Naive thymus-derived CD4-positive, alpha-beta T cell (primary cell): ENCODE measurements at places on chromosomes 7 and 10. TPM values are rescaled to one million over a fixed set of nuclear protein-coding genes. Genes with fewer than 3 reads are reported as not detected.

VIM gene
- 1,002 TPM for total RNA-seq

ADAMTS14 gene
- total RNA-seq = 0.10 TPM in 2 replicates

BCCIP gene
- 45.8 TPM for total RNA-seq

TRPV5 gene
- total RNA-seq = not detected

IL6 gene
- total RNA-seq = 3.0 TPM

MICU1 gene
- total RNA-seq = 32.1 and 34.3 TPM in 2 replicates

HOXA3 gene
- total RNA-seq = 0.12 TPM

ADIRF gene
- not detected for total RNA-seq

GRCh38 chr10:45432700-45433472 lies 58.9 kb downstream of the ALOX5 start:
- no peak overlapping the region for H3K27ac ChIP-seq
- no peak for DNase-seq
- H3K4me1 ChIP-seq = peaks cover 10% of the 10 kb centered on the region
- no peaks in the 10 kb centered on the region for H3K36me3 ChIP-seq

GRCh38 chr10:63227207-63227895 lies 94.2 kb downstream of the NRBF2 start:
- H3K4me3 ChIP-seq = no peak overlapping the region
- peaks cover 23% of the 10 kb centered on the region for H3K4me1 ChIP-seq
- peak overlapping the region; percentile 80 for H3K27ac ChIP-seq
- peak; percentile 57 for DNase-seq

GRCh38 chr7:120273476-120273975 lies 551 bp downstream of the KCND2 start:
- no peak overlapping the region for H3K27ac ChIP-seq
- H3K4me3 ChIP-seq = no peak overlapping the region
- no peaks in the 10 kb centered on the region for H3K36me3 ChIP-seq
- no peaks in the 10 kb centered on the region for H3K4me1 ChIP-seq

GRCh38 chr10:62610649-62611229 lies 193.8 kb upstream of the ADO start:
- no peak overlapping the region for H3K27ac ChIP-seq
- DNase-seq = peak; percentile 74
- no peaks in the 10 kb centered on the region for H3K4me1 ChIP-seq
- no peaks in the 10 kb centered on the region for H3K36me3 ChIP-seq

GRCh38 chr7:130418306-130418705 lies 22.5 kb downstream of the CEP41 start:
- H3K27me3 ChIP-seq = no peaks in the 10 kb centered on the region
- peak overlapping the region; percentile 64 for H3K27ac ChIP-seq
- H3K4me1 ChIP-seq = peaks cover 84% of the 10 kb centered on the region
- no peak for DNase-seq

- peak overlapping the region; percentile 82 for H3K27ac ChIP-seq
- DNase-seq = peak; percentile 72
- peak overlapping the region; percentile 45 for H3K4me3 ChIP-seq
- no peaks in the 10 kb centered on the region for H3K27me3 ChIP-seq
Observed at GRCh38 chr10:88385601-88386203, 197.4 kb downstream of the RNLS start.

DNA sequence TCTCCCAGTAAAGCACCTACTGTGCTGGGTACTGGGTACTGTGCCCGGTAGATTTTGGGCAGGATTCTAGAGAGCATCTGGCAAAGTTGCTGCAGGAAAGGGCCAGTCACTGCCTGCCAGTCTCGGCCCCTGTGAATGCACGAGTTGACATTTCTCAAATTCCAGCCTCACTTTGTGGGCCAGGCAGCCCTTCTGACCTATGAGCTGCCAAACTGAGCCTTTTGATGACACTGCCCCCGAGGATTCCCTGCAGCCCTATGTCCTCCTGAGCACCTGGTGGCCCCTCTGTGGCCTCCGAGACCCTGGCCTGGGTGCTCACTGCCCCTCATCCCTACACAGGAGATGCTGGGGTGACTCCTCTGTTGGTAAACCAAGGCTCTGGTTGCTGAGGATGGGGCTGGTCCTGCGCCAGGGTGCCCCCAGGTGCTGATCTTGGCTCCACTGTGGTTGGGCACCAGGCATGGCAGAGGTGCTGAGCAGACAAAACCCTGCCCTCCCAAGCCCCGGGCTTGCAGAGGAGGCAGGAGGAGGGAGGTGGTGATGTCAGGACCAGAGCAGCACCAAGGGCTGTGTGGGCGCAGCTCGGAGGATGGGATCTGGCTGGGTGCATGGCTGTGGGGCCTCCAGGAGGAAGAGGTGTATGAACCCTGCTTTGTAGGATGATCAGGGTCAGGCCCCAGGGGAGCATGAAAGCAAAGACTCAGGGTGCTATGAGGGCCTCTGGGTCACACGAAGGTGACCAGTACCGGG lies 16.2 kb downstream of the LHPP start:
- H3K4me1 ChIP-seq = no peaks in the 10 kb centered on the region
- H3K27ac ChIP-seq = no peak overlapping the region
- no peaks in the 10 kb centered on the region for H3K27me3 ChIP-seq
- no peak for DNase-seq
- no peak overlapping the region for H3K4me3 ChIP-seq

GRCh38 chr10:69960606-69960987 lies 92.0 kb upstream of the MACROH2A2 start:
- no peak overlapping the region for H3K27ac ChIP-seq
- H3K4me1 ChIP-seq = no peaks in the 10 kb centered on the region
- no peaks in the 10 kb centered on the region for H3K36me3 ChIP-seq
- DNase-seq = no peak
- H3K4me3 ChIP-seq = no peak overlapping the region

GRCh38 chr7:110454713-110455112 lies 636.2 kb upstream of the LRRN3 start:
- H3K36me3 ChIP-seq = no peaks in the 10 kb centered on the region
- no peak overlapping the region for H3K4me3 ChIP-seq
- no peak overlapping the region for H3K27ac ChIP-seq
- H3K27me3 ChIP-seq = no peaks in the 10 kb centered on the region

DNA sequence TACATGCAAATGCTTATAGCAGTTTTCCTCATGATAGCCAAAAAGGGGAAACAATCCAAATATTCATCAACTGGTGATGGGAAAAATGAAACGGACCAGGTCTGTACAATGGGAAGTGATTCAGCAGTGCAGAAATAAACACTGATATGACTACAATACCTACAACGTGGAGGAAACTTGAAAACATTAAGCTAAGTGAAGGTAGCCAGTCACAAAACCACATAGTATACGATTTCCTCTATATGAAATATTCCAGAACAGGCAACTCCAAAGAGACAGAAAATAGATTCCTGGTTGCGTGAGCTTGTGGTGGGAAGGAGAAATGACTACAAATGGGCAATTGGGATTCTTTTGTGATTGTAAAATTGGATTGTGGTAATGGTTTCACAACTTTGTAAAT lies 263.1 kb upstream of the PITRM1 start:
- H3K4me1 ChIP-seq = no peaks in the 10 kb centered on the region
- DNase-seq = no peak
- H3K36me3 ChIP-seq = no peaks in the 10 kb centered on the region
- no peak overlapping the region for H3K27ac ChIP-seq

DNA sequence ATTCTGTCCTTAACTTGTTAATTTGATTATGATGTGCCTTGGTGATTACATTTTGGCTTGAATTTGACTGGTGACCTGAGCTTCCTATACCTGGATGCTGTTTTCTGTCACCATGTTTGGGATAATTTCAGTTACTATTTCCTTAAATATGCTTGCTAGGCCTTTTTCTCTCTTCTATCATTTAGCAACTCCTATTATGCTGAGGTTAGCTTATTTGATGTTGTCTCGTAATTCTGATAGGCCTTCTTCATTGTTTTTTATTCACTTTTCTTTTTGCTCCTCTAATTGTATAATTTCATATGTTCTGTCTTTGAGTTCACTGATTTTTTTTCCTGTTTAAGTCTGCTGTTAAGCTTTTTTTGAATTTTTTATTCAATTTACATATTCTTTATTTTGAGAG lies 184.9 kb downstream of the ITGB1 start:
- no peaks in the 10 kb centered on the region for H3K4me1 ChIP-seq
- no peak overlapping the region for H3K27ac ChIP-seq
- no peaks in the 10 kb centered on the region for H3K27me3 ChIP-seq

GRCh38 chr10:65355141-65355680 lies 1570.6 kb upstream of the LRRTM3 start:
- no peaks in the 10 kb centered on the region for H3K36me3 ChIP-seq
- DNase-seq = no peak
